Activated CD8-positive, alpha-beta memory T cell treated with anti-CD3 and anti-CD28 coated beads for 4 hours (primary cell): ENCODE measurements at places on chromosomes 1 and 21.

- no peak for DNase-seq
Measured at GRCh38 chr1:29444782-29445729, 208.7 kb downstream of the PTPRU start.

GRCh38 chr1:21758614-21759013 lies 24.3 kb downstream of the USP48 start:
- no peak for DNase-seq

- DNase-seq, result no peak
Measured at GRCh38 chr1:181603735-181604410, 120.6 kb downstream of the CACNA1E start.

GRCh38 chr21:31772674-31773555 lies 41.0 kb upstream of the SCAF4 start:
- no peak for DNase-seq

- DNase-seq, result no peak
Measured at GRCh38 chr1:70891051-70891843, 156.4 kb downstream of the PTGER3 start.

DNA sequence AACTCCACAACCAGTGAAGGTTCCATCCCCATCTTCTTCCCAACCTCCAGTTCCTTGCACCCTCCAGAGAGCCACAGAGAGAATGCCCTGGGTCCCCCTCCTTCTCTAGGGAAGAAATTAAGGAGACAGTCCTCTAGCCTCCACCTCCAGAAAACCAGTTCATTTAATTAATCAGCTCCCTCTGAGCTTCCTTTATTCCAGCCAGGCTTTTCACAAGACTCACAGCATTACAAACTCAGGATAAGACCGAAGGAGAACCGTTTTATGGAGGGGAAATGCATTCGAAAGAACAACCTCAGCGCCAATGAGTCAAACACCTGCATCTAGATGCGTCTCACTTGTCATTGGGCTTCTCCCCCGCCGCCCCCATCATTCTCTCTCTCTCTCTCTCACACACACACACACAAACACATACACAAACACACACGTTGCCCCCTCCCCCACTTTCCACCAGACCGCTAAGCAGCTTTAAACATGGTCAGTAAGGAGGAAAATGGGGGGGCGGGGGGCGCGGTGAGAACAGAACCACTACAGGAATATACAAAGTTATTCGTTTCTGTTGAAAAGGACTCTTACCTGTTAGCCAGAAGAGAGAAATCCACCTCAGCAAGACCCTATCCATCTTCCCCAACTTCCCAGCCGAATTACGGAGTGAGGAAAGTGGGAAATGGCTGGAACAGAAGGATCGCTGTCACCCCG lies 544 bp downstream of the ILDR2 start:
- no peak for DNase-seq

DNA sequence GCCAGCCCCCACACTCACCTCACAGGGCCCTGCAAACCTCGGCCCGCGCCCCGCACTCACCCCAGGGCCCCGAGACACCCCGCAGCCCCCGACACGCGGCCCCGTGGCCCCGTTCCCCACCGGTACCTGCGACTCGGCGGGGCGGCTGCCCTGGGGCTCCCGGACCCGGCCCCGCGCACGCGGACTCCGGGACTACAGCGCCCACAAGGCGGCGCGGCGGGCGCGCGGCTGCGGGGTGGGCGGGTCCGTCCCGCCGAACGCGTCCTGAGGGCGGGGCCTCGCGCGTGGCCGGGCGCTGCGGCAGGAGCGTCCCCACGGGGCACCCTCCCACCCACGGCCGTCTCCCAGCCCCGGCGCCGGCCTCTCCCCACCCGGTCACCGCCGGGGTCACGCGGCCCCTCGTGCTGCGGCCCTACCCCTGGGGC lies at the start of gene SLC19A1:
TSS of gene SLC19A1 (minus strand) at position 199 of the 425 bp plus-strand sequence. CDS start 4,481 bp downstream, outside the sequence.
- peak; percentile 43 for DNase-seq
